Smooth muscle cell of the pulmonary artery (primary cell): ENCODE measurements at places on chromosomes 16 and 17. TPM values are rescaled to one million over a fixed set of nuclear protein-coding genes. Genes with fewer than 3 reads are reported as not detected.

The MILR1 gene
- 2.3 and 15.9 TPM in 2 replicates for total RNA-seq

The HIRIP3 gene
- 5.6 and 5.9 TPM in 2 replicates for total RNA-seq

The SLC5A10 gene
- total RNA-seq = under 0.01 TPM in 1 of 2 replicates, not detected in the other

The KRT24 gene
- not detected in 2 replicates for total RNA-seq

The CFAP52 gene
- total RNA-seq = 0.20 TPM in 2 replicates

The C17orf67 gene
- total RNA-seq = 0.69 and 0.91 TPM in 2 replicates

The PLLP gene
- not detected in 2 replicates for total RNA-seq

The CSH1 gene
- not detected in 2 replicates for total RNA-seq

The CCT6B gene
- 0.46 and 0.52 TPM in 2 replicates for total RNA-seq

The CLEC3A gene
- total RNA-seq = not detected in 2 replicates

The CD300H gene
- total RNA-seq = not detected in 2 replicates

The TBC1D26 gene
- 0.30 and 0.39 TPM in 2 replicates for total RNA-seq

The SLC5A11 gene
- total RNA-seq = not detected in 2 replicates

The SMTNL2 gene
- 0.72 TPM in 1 of 2 replicates, not detected in the other for total RNA-seq
